Endodermal cell (in vitro differentiated cells): ENCODE measurements at places on chromosomes 7 and 10. TPM values are rescaled to one million over a fixed set of nuclear protein-coding genes. Genes with fewer than 3 reads are reported as not detected.

DNA sequence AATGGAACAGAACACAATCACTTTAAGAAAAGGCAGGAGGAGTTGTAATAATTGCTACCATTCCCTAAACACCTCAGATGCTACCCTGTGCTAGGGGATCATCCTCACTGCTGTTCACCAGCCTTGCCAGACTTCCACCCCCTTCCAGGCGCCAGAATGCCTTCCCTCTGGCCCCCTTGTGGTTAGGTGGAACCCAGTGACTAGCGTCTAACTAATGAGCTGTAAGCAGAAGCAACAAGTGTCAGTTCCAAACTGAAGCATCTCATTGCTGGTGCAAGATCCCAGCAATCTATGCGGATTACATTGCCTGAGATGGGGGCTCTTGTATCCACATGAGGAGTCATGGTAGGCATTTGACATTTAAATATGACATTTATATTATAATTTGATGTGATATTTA is 86.6 kb downstream of the FRMD4A start:
- DNase-seq = peak; percentile 81

DNA sequence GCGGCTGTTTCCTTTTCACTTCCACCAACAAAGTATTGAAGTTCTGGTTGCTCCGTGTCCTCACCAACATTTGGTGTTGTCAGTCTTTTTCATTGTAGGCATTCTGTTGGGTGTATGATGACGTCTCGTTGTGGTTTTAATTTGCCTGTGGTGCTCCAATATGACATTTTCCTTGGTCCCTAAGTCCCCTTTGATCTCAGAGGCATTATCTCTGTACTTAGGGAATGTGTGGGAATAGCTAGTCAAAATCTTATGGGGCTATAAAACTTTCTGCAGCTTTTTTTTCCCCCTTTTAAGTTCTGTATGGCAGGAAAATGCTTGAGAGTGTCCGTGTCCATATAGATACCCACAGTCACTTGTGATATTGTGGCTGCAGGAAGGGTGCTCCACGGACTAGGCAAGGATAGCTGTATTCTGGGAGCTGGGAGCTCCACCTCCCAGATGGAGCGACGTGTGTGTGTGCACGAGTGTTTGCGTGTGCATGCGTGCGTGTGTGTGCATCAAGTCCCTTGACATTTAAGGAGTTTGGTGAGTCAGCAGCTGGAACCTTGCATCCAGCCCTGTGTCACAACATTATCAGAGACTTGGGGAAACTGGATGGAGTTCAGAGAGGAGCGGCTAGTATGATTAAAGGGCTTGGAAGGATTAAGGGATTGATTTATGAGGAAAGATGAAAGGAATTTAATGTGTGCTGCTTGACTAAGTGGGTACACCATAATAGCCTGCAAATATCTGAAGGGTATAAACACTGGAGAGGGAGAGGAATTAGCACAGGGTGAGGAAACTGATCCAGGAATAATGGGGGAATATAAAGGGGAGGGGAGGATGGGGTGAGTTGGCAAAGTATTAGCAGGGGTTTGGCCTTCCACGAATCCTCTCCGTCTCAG is 66.8 kb downstream of the LRMDA start:
- no peak for DNase-seq

DNA sequence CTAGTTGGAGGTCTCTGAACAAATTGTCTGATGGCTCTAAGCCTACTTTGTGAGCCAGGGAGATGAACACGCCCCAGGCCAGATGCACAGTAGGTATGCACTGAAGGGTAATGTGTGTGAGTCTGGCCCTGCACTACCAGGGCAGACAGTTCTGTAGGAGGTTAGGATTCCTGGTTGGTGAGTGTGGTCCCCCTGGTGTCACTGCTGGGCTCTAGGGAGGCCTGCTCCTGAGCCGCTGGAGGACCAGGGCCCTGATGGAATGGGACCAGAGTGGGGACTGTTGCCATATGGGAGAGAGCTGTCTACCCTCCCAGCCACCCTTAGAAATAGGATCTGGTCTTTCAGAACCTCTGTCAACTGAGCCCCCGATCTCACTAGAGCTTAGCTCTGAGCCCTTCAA is 42.0 kb downstream of the CDH23 start:
- peak; percentile 26 for DNase-seq

DNA sequence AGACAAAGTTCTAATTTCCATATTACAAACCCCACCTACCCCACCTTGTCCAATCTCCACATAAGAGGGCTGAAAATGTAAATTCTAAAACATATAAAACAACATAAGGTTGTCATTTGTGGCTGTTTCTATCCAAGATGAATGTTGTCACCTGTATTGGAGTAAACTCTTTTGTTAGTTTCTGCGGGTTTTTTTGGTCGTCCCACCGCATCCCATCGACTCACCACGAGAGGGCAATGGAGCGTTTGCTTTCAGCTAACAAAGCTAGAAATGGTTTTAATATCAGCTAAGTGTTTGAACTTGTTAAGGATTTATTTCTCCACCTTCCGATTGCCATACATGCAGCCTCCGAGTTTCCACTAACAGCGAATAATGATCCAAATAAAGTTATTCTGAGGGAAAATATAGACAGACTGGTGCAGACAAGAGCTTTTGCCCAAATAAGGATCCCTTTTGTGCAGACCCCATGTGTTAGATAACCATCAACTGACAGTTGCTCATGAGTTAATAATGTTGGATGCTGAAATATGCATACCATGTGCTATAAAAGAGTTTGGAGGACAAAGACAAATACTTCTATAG is 137.2 kb downstream of the ARID5B start:
- DNase-seq = peak; percentile 85

- DNase-seq = no peak
Observed at GRCh38 chr10:19840776-19841175, 24.5 kb downstream of the PLXDC2 start.

The CNNM1 gene
- total RNA-seq = 2.7 and 3.8 TPM in 2 replicates

The STOX1 gene
- total RNA-seq = 5.2 and 5.4 TPM in 2 replicates

The LRRC17 gene
- 0.18 TPM in 2 replicates for total RNA-seq

The GPR26 gene
- not detected in 2 replicates for total RNA-seq
